ENCODE measurements at places on chromosomes 11 and 22. TPM values are rescaled to one million over a fixed set of nuclear protein-coding genes. Genes with fewer than 3 reads are reported as not detected.

The RAB3IL1 gene
- total RNA-seq = 0.45 TPM

The ELFN2 gene
- total RNA-seq = 0.47 TPM

The TOMT gene
- not detected for total RNA-seq

The SLC22A8 gene
- total RNA-seq = not detected

The CHRM4 gene
- 0.28 TPM for total RNA-seq

The CELSR1 gene
- 0.38 TPM for total RNA-seq

The OR51E2 gene
- total RNA-seq = not detected

The OR51M1 gene
- total RNA-seq = not detected

The HSCB gene
- total RNA-seq = 13.4 TPM

The CRYBB3 gene
- not detected for total RNA-seq

The MPEG1 gene
- not detected for total RNA-seq

All from endothelial cell of coronary artery (primary cell).